ENCODE measurements at places on chromosomes 11 and 22.

DNA sequence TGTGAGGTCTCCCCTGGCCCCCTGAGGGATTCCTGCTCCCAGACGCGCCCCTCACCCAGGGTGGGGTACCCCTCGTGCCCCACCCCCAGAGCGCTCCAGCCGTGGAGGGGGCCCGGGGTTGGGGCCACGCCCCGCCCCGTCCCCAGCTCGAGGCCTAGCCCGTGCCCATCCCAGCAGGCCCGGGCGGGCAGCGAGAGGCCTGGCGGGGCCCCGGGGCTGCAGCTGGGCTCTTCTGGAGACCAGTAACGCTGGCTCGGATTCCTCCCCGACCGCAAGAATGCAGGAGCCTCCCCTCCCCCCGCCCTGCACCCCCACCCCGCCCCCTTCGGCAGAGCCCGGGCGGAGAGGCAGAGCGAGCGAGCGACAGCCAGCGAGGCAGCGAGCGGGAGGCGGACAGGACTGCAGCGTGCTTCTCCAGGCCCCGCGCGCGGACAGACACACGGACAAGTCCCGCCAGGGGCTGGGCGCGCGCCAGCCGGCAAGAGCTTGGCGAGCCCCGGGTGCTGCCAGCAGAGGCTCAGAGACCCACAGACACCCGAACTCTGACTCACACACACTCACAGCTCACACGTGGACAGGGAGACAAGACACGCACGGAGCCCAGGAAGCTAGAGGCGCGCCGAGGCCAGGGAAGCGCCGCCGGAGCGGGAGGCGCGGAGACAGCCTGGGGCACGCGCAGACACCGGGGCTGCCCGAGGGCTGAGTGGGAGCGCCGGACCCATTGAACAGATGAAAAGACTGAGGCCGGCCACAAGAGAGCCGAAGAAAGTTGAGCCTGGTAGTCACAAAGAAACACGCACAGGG is 15.2 kb downstream of the BCL9L start:
- no peak for DNase-seq

- no peak for DNase-seq
These were observed 52.2 kb downstream of the ANO5 start for GRCh38 chr11:22244986-22245592.

GRCh38 chr22:43126501-43127165 is 16.1 kb downstream of the BIK start:
- no peak for DNase-seq

- no peak for DNase-seq
These were observed 1.3 kb upstream of the CD82 start for GRCh38 chr11:44564166-44564565.

DNA sequence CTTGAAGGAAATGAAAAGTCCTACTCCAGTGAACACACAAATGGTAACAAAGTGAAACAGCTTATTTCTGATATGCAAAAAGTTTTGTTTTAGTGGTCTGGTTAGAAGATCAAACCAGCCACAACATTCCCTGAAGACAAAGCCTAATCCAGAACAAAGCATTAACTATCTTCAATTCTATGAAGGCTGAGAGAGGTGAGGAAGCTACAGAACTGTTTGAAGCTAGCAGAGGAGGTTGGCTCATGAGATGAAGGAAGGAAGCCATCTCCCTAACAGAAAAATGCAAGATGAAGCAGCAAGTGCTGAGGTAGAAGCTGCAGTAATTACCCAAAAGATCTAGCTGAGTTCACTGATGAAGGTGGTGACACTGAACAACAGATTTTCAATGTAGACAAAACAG is 168.4 kb downstream of the IGLL1 start:
- no peak for DNase-seq

DNA sequence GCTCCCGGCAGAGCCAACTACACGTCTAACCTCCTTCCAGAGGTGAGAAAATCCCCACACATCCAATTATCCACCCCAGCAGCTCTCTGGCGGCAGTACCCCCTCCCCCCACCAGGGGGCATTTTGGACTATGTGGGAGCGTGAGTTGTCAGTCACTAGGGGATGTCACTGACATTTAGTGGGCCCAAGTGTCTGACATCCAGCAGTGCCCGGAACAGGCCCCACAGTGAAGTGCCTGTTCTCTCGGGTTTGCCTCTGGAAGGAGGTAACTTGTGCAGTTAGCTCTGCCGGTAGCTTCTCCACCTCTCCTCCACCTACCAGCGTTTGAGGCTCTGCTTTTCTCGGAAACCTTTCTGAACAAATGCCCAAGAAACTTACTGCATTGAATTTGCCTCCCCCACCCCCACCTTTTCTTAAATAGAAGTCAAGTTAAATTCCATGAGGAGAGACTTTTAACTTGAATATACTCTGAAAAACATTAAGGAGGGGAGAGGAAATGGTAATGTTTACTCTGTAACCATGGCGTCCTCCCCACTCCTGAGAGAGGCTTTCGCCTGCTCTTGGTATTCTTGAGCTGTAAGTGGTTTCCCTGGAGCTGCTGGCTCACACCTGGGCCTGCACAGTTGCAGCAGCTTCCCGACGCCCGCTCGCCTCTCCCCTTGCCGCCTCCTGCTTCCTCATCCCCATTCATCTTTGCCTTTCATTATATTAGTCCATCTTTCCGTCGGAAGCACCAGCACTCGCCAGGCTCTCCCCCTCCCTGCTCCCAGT is 112.8 kb downstream of the WNT7B start:
- peak; percentile 90 for DNase-seq

DNA sequence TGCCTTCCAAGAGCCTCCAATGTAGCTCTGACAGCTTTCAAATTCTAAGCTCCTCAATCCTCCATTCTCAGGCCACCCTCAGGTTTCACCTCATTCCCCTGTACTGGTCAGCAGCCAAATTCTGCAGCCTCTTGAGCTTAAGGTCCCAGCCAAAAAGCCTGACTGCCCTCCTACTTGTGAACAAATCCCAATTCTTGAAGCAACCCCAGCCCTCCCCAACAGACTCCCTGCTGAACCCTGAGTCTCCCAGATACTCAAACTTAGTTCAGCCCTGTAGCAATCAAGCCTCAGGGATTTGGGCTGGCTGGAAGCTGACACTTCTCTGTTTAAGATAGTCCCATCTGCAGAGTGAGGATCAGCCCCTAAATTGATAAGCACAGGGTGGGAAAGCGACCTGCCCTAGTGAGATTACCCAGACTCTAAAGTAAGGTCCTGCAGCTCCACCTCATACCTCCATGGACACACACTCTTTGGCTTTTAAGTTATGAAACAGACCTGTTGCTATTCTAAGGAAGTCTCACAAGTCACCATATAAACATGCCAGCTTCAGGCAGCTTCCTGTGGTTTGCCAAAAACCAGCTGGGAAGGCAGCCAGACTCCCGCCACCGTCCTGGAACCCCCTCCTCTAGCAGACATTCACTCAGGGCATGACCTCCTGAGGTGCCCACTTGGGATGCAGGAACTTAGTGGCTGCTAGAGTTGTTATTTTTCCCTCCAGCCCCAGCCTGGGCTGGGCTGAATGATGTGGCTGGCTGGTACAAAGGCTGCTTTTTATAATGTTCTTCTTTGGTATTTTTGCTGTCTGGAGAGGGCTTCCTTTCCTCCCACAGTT is 82.5 kb upstream of the PICALM start:
- no peak for DNase-seq

DNA sequence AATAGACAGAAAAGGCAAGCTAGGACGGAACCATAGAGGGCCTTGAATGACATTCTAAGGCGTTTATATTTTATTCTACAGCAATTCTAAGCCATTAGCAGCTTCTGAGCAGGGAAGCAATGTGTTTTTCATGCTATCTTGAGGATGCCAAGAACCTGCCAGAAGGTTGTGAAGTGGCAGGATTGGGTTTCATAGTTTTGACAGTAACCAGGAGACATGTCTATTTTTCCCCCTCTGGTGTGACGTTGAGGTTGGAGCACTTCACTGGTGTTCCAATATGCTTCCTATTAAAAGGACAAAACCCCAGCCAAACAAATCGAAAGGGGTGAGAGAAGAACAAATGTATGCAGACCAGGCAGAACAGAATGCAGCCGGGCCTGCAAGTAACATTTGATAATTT is 148.2 kb downstream of the SPATA19 start:
- DNase-seq = no peak

- no peak for DNase-seq
These were observed 72.3 kb upstream of the GNAZ start for GRCh38 chr22:22997988-22998387.

DNA sequence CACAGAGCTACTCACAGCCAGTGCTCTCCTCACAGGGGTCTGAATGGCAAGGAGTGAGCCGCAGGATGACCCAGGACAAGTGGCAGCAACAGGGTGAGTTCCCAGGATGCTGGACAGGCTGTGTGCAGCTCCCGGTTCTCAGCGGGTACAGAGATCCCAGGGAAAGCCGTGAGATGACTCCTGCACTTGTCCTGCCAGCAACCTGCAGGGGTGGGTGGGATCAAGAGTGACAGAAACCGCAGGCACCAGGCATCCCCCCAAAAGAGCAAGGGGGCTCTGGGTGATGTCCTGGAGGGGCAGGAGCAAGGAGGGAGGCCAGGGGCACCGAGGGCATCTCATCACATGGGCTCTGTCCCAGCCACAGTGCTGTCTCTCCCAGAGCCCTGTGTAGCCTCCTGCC is 15.9 kb upstream of the PRODH start:
- DNase-seq = no peak

DNA sequence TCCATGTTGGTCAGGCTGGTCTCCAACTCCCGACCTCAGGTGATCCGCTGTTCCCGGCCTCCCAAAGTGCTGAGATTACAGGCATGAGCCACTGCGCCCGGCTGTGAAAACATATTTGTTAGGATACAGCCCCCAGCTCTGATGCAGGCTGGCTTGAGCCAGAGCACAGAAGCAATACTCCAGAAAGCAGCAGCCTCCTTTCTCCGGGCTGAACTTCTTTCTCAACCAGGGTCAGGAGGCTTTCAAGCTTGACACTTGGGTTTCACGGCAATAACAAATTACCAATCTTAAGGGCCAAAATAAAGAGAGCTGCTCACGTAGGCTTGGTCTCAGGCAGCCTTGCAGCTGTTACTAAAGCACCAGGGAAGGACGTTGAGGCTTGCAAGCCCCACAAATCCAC is 10.8 kb upstream of the CECR2 start:
- no peak for DNase-seq

GRCh38 chr22:46791201-46791731 is 28.8 kb downstream of the TBC1D22A start:
- no peak for DNase-seq

DNA sequence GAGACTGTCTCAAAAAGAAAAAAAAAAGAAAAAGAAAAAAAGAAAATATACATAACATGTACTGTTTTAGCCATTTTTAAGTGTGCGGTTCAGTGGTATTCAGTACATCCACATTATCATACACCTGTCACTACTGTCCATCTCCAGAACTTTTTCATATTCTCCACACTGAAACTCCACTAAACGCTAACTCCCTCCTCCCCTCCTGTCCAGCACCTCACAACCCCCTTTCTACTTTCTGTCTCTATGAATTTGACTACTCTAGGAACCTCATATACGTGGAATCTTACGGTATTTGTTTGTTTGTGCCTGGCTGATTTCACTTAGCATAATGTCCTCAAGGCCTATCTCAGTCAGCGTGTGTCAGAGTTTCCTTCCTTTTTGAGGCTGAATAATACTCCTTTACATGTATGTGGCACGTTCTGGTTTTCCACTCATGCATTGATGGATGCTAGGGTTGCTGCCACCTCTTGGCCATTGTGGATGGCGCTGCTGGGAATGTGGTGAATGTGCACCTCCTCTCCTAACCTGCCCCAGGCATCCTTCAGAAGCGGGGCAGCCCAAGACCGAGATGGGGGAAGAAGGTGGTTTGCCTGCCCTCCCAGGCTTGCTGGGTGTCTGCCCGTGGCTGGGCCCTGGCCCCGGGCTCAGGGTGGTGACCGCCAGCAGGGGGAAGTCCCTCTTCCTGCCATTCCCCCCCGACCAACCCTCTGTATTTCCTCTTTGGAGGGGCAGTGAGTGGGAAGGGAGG is 60.5 kb downstream of the BCR start:
- no peak for DNase-seq

- no peak for DNase-seq
These were observed 100.3 kb upstream of the SLC22A12 start for GRCh38 chr11:64490562-64491216.

DNA sequence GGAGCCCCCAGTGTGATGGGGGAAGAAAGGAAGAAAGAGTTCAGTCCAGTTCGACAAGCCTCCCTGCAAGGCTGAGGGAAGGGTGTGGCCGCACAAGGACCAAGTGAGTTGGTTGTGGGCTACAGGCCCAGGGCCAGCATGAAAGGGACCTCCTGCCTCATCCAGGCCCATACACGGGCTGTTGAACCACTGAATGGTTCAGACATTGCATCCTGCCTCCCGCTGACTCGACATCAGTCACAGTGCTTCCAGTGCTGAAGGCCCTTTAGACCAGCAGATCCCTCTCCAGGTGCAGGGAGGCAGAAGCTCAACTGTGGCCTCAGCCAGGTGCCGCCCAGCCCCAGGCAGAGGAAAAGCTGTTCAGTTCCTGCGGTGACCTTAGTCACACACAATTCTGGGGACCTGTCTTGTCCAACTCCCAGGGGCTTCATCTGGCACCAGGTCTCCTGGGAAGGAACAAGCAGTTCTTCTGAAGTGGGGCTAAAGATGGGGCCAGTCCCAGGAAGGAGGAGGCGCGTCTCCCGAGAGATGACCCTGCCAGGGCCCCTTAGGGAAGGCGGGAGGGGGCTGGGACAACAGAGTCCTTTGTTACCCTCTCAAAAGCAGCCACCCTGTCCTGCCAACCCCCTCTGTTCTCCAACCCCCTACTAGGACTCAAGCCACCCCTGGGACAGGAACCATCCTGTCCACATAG is 6.6 kb downstream of the ARRB1 start:
- DNase-seq = no peak

DNA sequence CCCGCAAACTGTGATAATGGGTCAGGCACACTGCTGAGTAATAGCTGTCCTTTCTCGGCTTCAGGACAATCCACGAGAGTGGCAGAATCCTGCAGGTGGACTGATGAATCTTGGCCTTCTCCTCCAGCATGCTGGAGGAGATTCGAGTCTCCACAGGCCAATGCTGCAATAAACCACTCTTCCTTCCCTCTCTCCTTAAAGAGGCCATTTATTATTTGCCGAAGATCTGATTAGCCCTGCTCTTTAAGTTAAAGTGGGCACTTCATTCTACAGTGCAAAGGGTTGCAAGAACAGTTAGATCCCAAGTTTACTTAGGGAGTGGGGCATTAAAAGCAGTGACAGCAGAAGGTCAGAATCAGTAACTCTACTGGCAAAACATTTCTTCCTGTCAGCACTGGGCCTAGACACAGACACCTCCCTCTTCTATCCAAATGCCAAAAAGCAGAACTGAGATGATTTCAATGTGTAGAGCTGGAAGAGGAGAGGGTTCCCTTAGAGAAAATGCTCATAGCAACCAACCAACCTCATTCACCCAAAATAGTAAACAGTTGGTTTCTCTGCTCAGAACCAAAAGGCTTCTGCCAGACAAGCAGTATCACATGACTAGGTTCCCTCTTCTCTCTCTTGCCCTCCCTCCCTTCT is 121.7 kb downstream of the SGSM3 start:
- DNase-seq = no peak

- DNase-seq = no peak
These were observed 69.8 kb upstream of the KCNQ1OT1 start for GRCh38 chr11:2769409-2770095.

GRCh38 chr11:60457576-60457975 is 1.9 kb downstream of the MS4A1 start:
- no peak for DNase-seq
